ENCODE measurements at places on chromosomes 2 and 18. TPM values are rescaled to one million over a fixed set of nuclear protein-coding genes. Genes with fewer than 3 reads are reported as not detected.

Gene LYPD6B
- total RNA-seq = not detected

Gene LAMA1
- 7.9 TPM for total RNA-seq

Gene KCNE4
- 15.0 TPM for total RNA-seq

Gene FOXI3
- total RNA-seq = not detected

Gene ICOS
- 0.22 TPM for total RNA-seq

Gene IL1RN
- total RNA-seq = 8.9 TPM

Gene LOXHD1
- total RNA-seq = 2.3 TPM

Gene PRLH
- not detected for total RNA-seq

Gene TLX2
- total RNA-seq = not detected

Gene ARHGEF4
- 9.4 TPM for total RNA-seq

Gene APCDD1
- 232 TPM for total RNA-seq

Gene VWC2L
- not detected for total RNA-seq

Gene MAP2
- 3.4 TPM for total RNA-seq

Gene GULP1
- 11.1 TPM for total RNA-seq

Gene TSPYL6
- total RNA-seq = not detected

Gene DOK6
- total RNA-seq = 1.6 TPM

Gene CSRNP3
- total RNA-seq = 0.51 TPM

Gene SERPINB11
- total RNA-seq = not detected

Gene SERPINB3
- total RNA-seq = not detected

Gene RASGRP3
- total RNA-seq = 16.1 TPM

Gene KRCC1
- 18.7 TPM for total RNA-seq

Gene B4GALT6
- 7.3 TPM for total RNA-seq

Gene GALNT14
- 3.4 TPM for total RNA-seq

Gene ASXL3
- total RNA-seq = 1.5 TPM

Gene ACKR3
- total RNA-seq = 74.1 TPM

Gene FAHD2B
- total RNA-seq = 6.9 TPM

Gene COQ10B
- total RNA-seq = 38.2 TPM

Gene CD226
- total RNA-seq = 1.4 TPM
